Activated CD8-positive, alpha-beta memory T cell treated with anti-CD3 and anti-CD28 coated beads, Interleukin-2, amount 50 U/mL, for 4 hours (primary cell): ENCODE measurements at places on chromosomes 7 and 10.
A peak's percentile ranks its signal among the peaks of the same experiment; 100 is the strongest.

DNA sequence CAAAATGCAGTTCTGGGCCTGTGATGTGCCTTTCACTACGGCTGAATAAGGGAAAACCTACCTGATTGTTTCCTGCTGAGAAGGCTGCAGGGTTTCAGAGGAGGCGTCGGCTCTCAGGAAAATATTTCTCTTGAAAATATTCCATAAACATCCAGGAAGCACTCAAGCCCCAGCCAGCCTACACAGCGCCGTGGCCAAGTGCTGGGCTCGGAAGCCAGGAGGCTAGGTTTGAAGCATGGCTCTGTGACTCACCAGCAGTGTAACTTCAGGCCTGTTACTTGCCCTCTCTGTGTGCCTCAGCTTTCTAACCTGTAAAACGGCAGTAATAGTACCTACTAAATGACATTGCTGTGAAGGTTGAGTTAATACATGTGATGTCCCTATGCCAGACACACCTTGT lies 399.1 kb downstream of the GATA3 start:
- DNase-seq, result no peak

DNA sequence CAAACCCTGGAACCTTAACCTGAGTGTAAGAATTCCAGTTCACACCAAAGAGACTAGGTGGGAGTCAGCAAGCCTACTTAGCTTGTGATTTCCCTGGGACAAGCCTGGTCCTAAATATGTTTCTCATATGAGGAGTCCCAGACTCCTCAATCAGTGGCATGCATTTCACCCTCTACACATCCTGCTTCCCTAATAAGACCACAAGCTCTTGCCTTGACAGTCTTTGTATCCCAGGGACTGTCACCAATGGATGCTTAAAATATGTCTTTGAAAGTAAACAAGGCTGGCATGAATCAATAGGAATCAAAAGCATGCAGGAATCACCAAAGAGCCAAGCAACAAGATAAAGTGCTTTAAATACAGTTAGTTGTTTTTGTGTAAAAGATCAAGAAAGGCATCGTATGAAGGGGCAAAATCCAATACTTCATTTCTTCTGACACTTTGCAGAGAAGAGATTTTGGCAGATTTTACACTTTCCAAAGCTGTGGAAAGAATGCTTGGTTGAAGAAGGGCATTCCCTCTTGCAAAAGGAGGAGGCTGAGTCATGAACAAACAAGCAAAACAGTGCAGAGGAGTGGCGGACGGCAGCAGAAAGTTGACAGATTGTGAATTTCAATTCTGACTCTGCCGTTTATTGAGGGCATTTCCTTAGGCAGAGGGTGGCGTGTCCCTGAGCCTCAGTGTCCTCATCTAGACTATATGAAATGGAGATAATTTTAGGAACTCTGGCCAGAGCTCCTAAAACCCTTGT lies 8.5 kb upstream of the NFE2L3 start:
- no peak for DNase-seq

DNA sequence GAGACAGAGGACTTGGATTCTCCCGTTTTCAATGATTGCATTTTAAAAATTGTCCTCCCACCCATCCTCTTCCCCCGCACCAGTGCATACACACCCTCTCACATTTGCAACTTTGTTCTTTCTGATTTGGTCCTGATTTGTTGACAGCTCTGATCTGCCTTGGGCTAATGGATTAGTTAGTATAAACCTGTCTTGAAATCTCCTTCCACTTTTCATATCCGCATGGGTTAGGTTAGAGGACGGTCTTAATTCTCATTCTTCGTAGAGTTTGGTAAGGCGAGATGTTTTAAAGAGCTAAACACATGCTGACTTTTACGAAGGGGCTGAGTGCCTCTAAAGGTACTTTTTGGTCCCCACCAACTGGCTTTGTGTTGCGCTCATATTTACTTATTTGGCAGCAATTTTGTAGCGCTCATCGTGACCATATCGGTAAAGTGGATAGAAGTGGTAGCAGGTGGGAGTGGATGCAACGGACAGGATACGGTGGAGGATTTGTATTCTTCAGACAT lies 1.1 kb downstream of the AHR start:
- no peak for DNase-seq

GRCh38 chr7:124276005-124276622 lies 243.2 kb upstream of the TMEM229A start:
- DNase-seq, result no peak

- DNase-seq, result no peak
These were observed 30.6 kb upstream of the GDI2 start for GRCh38 chr10:5843686-5844344.

- DNase-seq, result no peak
These were observed 46.6 kb downstream of the SH3PXD2A start for GRCh38 chr10:103808780-103809179.

- DNase-seq, result no peak
These were observed 240.8 kb downstream of the RPS24 start for GRCh38 chr10:78274491-78274890.

- no peak for DNase-seq
These were observed 667.1 kb downstream of the INHBA start for GRCh38 chr7:41035794-41036193.

GRCh38 chr7:17781491-17782215 lies 158.6 kb downstream of the SNX13 start:
- DNase-seq, result no peak

DNA sequence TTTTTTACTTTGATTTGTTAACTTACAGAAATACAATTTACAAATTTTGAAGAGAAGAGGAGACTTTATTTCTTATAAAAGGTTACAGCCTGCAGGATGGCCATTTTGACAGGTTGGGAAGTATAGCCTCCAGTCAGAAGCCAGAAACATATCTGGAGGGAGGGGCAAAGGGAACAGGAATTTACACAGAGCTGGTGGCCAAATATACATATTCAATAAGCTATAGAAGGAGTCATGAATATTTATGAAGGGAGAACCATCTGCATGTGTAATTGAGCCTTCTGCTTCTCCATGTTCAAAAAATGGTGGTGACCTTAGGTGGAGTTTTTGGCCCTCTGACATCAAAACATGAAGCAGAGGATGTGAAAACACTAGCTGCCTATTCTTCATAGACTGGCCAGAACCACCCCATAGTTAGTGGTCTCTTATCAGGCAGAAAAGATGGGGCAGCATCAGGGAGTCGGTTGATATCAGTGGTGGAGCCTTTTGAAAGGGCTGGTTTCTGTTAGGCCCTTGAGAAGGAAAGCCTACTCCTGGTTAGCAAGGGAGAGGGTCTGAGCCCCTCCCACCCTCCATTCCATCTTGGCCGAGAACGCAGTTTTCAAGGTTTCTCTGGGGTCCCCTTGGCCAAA lies 57.2 kb downstream of the ENTPD1 start:
- DNase-seq, result no peak

- DNase-seq, result no peak
These were observed 34.6 kb downstream of the PHTF2 start for GRCh38 chr7:77833136-77833535.

DNA sequence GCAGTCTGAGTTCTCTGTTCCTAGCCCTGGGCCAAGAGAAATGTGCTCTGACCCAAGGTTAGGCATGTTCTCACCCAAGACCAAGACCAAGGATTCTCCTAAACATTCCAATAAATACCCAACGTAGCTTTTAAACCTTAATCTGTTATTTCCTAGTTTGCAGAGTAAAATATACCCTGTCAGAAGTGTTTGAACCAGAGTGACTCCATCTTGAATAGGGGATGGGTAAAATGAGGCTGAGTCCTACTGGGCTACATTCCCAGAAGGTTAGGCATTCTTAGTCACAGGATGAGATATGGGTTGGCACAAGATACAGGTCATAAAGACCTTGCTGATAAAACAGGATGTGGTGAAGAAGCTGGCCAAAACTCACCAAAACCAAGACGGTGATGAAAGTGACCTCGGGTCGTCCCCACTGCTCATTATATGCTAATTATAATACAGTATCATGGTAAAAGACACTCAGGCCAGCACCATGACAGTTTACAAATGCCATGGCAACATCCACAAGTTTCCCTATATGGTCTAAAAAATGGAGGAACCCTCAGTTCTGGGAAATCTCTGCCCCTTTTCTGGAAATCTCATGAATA lies 27.7 kb downstream of the PLXNA4 start:
- DNase-seq, result no peak

DNA sequence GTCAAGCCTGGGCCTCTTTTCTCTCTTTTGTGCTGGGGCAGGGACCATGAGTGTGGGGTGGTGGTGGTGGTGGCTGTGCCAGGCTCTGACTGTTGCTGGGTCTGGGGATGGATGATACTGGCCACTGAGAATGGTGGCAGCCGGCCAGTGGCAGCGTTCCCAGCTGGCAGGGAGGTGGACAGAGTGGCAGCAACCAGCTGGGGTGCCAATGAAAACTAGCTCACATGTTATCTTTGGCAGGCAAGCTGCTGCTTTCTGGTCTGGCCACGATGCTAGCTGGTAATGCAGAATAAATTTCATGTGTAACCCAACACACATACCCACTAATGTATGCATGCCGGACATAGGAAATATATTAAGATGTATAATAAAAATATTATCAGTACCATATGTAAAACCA lies 95.0 kb upstream of the SLC26A5 start:
- no peak for DNase-seq

- no peak for DNase-seq
These were observed 290.6 kb downstream of the SORCS3 start for GRCh38 chr10:104931612-104932134.

- DNase-seq, result no peak
These were observed 181.1 kb downstream of the SDHAF3 start for GRCh38 chr7:97298561-97298960.

GRCh38 chr10:30587522-30588031 lies 42.0 kb downstream of the LYZL2 start:
- no peak for DNase-seq

- DNase-seq, result no peak
These were observed 82.8 kb upstream of the VIPR2 start for GRCh38 chr7:159227433-159227832.

GRCh38 chr10:74175510-74176379 lies 24.7 kb downstream of the ADK start:
- DNase-seq, result no peak

- peak; percentile 51 for DNase-seq
These were observed 113.7 kb downstream of the BRAF start for GRCh38 chr7:140810830-140811556.

- no peak for DNase-seq
These were observed 472.0 kb upstream of the AKR1E2 start for GRCh38 chr10:4353964-4354363.

DNA sequence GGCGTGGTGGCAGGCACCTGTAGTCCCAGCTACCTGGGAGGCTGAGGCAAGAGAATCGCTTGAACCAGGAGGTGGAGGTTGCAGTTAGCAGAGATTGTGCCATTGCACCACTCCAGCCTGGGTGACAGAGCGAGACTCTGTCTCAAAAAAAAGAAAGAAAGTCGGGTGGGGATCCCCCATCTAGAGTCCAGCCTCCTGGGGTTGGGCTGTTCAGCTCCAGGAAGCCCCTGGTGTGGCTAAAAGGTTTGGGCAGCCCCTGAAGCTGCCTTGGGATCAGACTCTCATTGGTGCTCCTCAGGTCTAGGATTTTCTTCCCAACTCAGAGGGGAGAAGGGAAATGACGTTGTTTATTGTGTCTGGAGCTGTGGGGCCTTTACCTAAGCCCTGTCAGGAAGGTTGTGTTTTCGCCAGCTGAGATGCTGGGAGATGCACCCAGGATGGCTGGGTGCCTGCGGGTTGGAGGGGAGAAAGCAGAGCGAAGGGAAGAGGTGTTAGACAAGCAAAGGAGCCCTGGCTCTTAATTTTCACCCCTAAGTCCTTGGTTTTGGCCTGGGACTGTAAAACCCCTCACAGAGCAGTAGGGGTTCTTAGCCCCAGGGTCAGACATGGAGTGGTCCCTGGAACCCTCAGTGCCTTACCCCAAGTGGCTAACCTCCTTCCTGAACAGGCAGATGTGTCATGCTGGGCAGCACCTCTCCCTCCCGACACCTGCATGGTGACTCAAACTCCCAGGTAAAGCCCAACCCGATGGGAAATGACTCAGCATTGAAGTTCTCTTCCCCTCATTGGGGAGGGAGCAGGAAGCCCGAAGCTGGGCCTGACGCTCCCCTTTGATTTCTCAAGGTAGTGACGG lies 21.1 kb downstream of the PLAU start:
- DNase-seq, result peak; percentile 63

GRCh38 chr10:36538953-36539586 lies 586.3 kb upstream of the ANKRD30A start:
- DNase-seq, result no peak

DNA sequence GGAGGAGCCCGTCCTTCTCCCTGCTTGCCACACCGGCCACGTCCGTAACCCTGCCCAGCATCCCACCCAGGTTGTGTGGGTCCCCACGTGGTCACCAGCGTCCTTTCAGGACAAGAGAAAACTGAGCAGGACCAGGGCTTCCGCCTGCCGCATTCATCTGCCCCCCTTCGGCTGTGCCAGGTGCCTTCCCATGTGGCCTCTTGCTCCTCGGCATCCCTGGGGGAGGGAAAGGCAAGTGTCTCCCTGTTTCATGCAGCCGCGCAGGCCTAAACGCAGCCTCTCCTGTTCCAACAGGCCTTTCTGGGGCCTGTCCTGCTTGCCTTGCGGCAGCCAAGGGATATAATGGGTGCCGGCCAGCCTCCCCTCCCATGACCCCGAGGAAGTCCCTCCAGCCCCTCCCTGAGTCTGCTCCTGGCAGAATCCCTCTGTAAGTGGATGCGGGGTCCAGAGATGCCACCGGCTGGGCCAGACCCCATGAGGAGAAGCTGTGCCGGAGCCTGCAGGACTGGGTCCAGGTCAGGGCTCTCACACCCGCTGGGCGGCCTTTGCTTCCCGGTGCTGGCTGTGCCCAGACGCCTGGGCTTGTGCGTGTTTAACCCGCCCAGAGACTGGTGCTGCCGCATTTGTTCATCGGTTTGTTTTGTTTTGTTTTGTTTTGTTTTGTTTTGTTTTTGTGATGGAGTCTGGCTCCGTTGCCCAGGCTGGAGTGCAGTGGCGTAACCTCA lies 23.1 kb downstream of the SHH start:
- no peak for DNase-seq

- DNase-seq, result no peak
These were observed 75.2 kb downstream of the PRLHR start for GRCh38 chr10:118520116-118520742.

- no peak for DNase-seq
These were observed 157.3 kb upstream of the BET1 start for GRCh38 chr7:94161476-94161875.

GRCh38 chr10:114389426-114389825 lies 14.9 kb downstream of the AFAP1L2 start:
- DNase-seq, result no peak

GRCh38 chr7:39633563-39634477 lies 10.4 kb downstream of the RALA start:
- DNase-seq, result peak; percentile 24

- no peak for DNase-seq
These were observed 56.7 kb downstream of the NSUN6 start for GRCh38 chr10:18594574-18595156.

DNA sequence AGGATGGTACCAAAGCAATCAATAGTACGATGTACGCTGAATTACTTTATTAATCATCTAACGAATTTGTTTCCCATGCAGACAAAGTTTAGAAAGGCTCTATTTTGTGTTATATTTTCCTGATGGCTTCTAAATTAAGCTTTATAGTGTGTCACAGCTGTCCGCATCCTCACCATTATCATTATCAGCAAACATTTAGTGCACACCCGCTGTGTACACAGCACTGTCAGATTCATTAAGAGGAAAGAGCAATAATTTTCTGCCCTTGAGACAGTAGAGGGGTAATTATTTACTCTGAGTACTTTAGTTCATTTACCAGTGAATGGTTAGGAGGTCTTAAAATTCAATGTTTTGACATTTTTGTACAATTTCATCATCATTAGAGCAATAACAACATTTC lies 233.3 kb upstream of the PTPRZ1 start:
- DNase-seq, result no peak

GRCh38 chr7:102279537-102280400 lies 6.9 kb upstream of the SH2B2 start:
- peak; percentile 63 for DNase-seq

GRCh38 chr7:48389977-48390376 lies 218.7 kb downstream of the ABCA13 start:
- no peak for DNase-seq

- DNase-seq, result no peak
These were observed 182.8 kb upstream of the CDC14C start for GRCh38 chr7:48741545-48741944.
